ENCODE measurements at places on chromosomes 5 and 9.

DNA sequence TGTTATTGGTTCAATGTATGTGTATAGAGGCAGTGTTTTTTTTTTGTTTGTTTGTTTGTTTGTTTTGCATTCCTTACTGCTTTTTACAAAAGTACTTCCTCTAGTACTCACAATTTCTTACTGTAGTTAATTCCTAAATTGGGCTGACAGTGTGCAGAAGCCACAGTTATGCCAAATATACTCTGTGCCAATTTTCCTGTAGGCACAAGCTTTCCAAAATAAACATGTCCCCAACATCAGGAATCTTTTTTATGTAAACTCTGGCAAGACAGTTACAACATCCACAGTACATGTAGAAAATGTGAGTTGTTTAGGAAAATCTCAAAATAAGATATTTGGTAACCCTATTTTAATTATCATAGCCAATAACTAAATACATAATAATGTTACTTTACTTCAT is 161.6 kb upstream of the TSLP start:
- peak; percentile 56 for DNase-seq

GRCh38 chr5:139665626-139666025 is 17.5 kb downstream of the CXXC5 start:
- no peak for DNase-seq

- no peak for DNase-seq
These were observed 7.2 kb downstream of the MACROH2A1 start for GRCh38 chr5:135391869-135392255.

DNA sequence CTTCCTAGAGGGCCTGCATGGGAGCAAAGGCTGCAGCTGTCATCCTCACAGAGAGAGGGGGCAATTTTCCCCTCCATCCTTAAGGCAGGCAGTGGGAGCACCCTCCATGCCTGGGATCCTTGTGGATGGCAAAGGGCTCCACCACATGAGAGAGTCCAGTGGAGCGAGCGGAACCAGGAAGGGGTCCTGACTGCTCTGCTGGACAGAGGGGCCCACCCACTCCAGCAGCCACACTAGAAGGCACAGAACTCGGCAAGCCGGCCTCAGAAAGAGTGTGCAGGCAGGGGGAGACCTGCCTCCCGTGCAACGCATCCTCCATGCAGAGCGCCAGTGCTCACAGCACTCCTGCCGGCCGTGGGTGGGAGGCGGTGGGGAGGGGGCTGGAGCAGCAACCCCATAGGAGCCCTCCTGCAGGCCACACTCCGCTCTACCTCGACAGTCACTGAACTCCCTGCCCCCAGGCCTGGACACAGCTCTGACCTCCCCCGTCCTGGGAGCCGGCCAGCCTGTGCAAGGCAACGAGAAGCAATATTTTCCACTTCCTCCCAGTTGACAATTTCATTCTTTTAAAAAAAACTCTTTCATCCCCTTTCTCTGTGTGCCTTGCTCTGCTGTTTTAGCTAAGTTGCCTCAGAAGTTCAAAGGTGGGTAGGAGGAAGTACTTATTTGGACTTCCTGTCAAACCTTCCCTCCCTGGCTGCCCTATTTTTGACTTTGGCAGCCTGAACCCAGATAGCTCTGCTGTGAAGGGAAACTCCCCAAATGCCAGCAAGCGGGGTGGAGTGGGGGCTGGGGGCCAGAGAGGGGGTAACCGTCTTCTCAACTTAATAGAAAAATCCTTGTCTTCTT is 5.3 kb upstream of the LCP2 start:
- DNase-seq, result no peak

DNA sequence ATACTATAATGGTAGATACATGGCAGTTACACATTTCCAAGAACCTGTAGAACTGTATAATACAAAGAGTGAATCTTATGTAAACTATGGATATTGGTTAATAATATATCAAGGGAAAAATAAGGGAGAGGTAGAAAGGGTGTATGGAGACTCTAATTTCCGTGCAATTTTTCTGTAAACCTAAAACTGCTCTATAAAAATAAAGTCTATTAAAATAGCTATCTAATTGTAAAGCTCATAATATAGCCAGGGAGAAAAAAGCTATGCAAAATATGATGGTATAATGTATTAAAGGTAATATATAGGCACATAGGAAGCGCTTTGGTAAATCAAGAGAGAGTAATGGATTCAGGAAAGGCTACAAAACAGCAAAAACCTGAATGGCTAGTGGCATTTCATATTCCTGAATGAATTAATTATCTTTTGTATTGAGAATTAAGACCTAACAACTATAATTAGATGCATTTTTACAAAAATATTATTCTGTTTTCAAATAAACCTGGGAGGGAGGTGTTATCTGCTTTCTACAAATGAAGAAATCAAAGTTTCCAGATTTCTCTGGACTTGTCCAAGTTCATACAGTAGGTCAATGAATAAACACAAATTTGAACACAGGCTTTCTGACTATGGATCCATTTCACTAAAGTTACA is 22.8 kb downstream of the ANXA1 start:
- DNase-seq, result no peak
